ENCODE measurements at places on chromosomes 5 and 9.

GRCh38 chr5:33563983-33564908 is 123.5 kb downstream of the TARS1 start:
- DNase-seq, result no peak

DNA sequence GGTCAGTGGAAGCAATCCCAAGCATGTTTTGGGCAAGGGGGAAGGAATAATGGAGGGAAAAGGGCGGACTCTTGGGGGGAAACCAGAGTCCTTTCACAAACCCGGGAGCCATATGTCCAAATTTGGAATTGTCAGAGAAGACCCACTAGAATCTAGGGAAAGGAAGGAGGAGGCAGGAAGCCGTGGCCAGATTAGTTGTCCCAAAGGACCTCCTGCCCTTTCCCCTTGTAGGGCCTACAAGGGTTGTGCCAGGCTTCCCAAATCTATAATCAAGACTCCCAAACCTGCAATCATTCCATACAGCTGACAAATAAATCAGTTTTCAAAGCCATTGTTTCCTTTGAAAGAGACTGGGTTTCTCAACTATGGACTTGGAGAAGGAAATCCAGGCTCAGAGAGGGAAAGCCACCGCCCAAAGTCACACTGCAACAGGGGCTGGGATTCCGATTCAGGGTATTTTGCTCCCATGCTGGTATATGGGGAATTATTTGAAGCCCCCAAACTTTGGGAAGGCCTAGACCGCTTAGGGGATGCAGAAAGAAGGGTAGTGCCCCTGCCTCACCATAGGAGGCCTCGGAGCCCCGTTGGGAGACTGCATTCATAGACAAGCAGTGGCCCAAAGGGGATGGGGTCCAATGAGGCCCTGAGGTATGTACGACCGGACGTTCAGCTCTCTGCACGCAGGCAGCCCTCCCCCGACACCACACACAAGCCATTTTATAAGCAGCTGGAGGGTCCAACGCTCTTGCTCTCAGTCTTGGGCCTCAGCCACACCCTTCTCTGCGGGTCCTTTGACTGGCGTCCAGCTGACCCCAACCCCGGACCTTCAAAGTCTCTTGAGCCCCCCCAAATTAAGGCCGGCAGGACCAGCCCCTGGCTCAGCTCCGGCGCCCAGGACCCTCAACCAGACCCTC is 815 bp downstream of the ANXA6 start:
- DNase-seq, result peak; percentile 60

DNA sequence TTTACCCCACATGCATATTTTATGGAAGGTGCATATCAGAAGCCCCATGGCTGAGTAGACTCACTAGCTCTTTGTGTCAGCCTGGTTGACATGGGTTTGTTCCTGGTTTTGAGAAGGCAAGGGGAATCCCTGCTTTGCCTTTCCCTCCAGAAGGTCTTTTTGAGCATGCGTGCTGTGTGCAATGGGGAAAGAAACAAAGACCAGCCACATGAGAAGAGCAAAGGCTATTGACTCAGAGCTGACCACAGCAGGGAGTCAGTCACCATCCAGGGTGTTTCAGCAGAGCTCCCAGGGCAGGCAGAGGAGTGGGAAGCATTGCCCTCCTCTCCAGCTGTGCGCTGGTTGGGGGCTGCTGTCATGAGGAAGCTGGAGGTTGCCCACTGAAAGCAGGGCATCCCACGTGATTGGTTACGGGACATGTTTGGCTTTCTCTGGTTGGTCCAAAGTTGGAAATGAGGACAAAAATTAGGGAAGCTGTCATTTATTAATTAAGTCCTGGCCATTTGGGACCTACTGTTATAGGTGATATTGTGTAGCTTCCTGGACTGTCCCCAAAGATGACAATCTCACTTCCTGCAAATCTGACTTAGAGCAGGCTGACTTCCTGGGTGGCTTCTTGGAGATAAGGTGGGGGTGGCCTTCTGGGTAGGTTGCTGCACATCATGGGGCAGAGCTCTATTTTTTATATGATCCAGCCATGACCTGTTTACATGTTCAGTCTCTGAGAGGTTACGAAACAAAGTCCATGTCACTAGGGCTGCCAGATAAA is 48.9 kb upstream of the TDRD7 start:
- no peak for DNase-seq

GRCh38 chr5:113205323-113205722 is 228.7 kb downstream of the DCP2 start:
- no peak for DNase-seq

GRCh38 chr9:19470567-19470966 is 61.8 kb downstream of the ACER2 start:
- DNase-seq, result no peak

DNA sequence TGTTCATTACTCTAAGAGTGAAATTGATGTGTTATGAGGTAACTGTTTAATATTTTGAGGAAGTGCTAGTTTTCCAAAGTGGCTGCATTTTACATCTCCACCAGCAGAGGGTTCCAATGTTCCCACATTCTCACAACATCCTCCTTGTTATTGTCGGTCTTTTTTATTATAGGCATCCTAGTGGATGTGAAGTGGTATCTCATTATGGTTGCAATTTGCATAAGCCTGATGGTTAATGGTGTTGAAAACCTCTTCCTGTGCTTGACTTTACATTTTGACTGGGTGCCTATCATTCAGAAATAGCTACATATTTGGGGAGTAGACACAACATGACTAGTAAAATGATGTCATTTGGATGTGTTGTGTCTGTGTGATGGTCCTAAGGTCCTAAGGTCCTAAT is 143.6 kb downstream of the MRPS30 start:
- DNase-seq, result peak; percentile 39

GRCh38 chr9:138038244-138038671 is 160.7 kb downstream of the CACNA1B start:
- DNase-seq, result no peak

GRCh38 chr5:148437249-148437648 is 53.5 kb downstream of the FBXO38 start:
- DNase-seq, result no peak

DNA sequence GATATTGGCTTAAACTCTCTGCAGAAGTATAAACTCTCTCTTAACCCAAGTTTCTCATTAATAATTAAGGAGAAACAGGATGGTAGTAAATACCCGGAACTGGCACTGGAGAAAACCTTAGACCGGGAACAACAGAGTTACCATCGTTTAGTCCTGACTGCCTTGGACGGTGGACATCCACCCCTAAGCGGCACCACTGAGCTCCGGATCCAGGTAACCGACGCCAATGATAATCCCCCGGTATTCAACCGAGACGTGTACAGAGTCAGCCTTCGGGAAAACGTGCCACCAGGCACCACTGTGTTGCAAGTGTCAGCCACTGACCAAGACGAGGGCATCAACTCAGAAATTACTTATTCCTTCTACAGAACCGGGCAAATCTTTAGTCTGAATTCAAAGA is 861 bp downstream of the PCDHGB5 start:
- DNase-seq, result no peak

DNA sequence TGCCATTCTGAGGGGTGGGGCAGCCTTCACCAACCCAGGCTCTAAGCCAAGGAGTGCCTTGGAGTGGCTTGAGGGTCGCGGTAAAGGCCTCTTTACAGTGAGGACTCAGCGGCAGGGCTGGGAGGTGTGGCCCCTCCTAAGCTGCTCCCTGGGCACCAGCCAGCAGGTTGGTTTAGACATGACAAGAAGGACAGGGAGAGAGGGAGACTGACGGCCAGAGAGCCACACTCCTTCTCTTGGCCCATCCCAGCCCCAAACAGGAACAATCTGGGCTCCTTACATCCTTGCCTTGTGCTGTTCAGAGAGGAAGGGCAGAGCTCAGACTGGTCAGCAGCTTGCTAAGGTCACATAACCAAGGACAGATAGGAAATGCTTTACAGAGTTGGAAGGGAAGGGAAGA is 94.5 kb downstream of the LMX1B start:
- DNase-seq, result no peak

- no peak for DNase-seq
Observed at GRCh38 chr9:69047371-69047770, 11.8 kb downstream of the FXN start.

DNA sequence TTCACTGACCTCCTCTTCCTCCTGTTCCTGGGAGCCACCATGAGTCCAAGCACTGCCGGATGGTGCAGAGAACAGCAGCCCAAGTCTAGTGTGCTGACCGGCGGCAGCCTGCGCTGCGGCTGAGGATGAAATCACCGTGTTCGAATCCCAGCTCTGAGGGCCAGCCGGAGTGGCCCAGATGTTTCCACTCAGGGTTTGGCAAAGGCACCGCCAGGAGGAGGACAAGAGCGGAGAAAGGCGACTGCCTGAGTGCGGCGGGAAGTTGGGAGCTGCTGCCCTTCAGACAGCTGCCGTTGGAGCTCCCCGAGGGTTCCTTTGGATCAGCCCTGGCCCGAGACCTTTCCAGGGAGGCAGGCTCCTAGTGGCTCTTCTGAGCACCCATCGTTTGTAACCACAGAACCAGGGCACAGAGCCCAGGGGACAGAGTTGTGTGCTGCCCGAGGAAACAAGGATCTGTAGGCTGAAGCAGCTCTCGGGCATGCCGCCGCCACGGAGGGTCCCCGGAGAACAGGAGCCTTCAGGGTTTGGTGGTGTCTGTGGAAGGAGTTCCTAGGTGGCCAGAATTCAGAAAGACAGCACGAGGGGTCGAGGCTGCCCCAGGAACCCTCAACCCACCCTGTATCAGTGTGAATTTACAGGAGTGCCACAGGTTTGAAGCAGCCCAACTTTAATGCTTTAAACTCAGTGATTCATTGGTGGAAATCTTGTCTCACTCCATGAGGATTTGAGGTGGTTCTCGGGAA is 115.6 kb upstream of the COL5A1 start:
- no peak for DNase-seq
